ENCODE measurements at places on chromosomes 7 and 10.

GRCh38 chr10:127612-128432 lies 7.4 kb upstream of the ZMYND11 start:
- DNase-seq = no peak

- DNase-seq = no peak
Observed at GRCh38 chr7:144086730-144087129, 652 bp downstream of the OR2A12 start.

- no peak for DNase-seq
Observed at GRCh38 chr10:98086837-98087708, 47.4 kb upstream of the R3HCC1L start.

GRCh38 chr7:106281585-106282318 lies 3.0 kb downstream of the NAMPT start:
- no peak for DNase-seq

DNA sequence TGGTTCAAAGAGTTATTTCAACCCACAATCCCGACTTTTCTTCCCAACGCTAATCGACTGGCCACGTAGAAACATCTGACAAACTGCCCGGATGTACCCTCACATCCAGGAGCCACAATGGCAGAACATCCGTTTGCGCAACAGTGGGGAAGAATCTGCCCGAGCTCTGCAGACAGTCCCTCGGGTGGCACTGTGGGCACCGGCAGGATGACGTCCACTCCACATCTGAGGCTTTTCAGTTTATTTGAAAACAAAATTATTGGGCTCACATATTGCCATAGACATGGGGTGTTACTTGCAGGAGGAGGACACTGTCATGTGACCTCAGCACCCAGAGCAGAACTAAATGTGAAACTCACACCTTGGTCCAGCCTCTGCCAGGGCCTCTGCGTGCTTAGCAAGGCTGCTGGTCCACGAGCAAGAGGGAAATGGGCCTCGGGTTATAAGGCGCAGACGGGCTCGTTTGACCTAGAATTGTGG lies 84.1 kb downstream of the MKI67 start:
- DNase-seq = no peak

GRCh38 chr7:151126491-151127137 lies 40.3 kb downstream of the AGAP3 start:
- no peak for DNase-seq

DNA sequence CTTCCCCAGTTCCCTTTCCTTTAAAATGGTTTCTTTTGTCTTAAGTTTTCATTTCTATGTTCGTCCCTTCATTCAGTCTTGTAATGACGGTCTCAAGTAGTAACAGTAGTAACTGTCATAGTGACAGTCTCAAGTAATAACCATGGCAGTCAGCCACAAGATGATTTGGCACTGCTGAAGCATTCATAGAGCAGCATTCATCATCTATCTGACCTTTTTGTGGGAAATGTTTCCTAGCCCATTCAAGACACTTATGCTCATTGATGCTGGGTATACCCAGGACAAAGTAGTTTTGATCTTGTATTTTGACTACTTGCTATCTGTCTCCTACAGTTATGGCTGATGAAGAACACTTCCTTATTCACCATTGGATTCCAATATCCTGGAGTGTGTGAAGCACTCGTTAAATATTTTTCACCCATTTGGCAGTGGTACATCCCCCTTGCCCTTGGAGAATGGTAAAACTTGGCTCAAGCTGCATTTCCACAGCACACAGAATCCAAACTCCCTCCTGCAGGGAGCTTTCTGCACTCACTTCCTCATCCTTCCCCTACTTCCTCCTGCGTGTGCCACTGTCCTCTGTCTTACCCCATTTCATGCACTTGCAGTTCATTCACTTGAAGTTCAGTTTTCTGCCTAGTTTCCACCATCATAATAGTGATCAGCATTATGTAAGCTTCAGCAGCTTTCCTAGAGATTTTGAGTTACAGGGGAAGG lies 19.0 kb downstream of the GIMAP4 start:
- no peak for DNase-seq

GRCh38 chr10:5965266-5965665 lies 12.1 kb downstream of the IL15RA start:
- no peak for DNase-seq

DNA sequence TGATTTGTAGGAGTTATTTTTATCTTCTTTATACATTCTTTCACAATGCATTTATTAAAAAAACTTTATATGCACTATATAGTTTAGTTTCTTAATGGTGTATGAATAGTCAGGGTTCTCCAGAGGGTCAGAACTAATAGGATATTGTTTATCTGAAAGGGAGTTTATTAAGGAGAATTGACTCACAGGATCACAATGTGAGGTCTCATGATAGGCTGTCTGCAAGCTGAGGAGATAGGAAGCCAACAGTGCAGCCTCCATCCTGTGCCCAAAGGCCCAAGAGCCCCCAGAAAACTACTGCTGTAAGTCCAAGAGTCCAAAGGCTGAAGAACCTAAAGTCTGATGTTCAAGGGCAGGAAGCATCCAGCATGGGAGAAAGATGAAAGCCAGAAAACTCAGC lies 192.8 kb upstream of the AHR start:
- no peak for DNase-seq
